ENCODE measurements at places on chromosomes 5 and 9.
A peak's percentile ranks its signal among the peaks of the same experiment; 100 is the strongest.

GRCh38 chr9:86052556-86053468 lies 46.5 kb downstream of the GOLM1 start:
- no peak for DNase-seq

GRCh38 chr9:129624947-129625346 lies 1.0 kb upstream of the NTMT1 start:
- DNase-seq: no peak

GRCh38 chr9:96117398-96118080 lies 184.4 kb downstream of the HSD17B3 start:
- DNase-seq: no peak

- no peak for DNase-seq
These were observed 87.9 kb downstream of the PRDM6 start for GRCh38 chr5:123176938-123177275.

DNA sequence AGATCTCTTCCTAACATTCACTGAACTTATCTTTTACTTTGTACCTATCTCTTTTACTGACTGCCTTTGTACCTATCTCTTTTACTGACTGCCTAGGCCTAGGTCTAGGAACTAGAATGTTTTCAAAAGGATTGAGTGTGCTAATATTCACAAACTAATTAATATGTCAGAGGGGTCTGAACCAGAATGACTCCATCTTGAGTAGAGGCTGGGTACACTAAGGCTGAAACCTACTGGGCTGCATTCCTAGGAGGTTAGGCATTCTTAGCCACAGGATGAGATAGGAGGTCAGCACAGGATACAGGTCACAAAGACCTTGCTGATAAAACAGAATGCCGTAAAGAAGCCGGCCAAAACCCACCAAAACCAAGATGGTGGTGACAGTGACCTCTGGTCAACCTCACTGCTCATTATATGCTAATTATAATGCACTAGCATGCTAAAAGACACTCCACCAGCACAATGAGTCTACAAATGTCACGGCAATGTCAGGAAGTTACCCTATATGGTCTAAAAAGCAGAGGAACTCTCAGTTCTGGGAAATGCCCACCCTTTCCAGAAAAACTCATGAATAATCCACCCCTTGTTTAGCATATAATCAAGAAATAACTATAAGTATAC lies 2.5 kb upstream of the RHOBTB3 start:
- no peak for DNase-seq

DNA sequence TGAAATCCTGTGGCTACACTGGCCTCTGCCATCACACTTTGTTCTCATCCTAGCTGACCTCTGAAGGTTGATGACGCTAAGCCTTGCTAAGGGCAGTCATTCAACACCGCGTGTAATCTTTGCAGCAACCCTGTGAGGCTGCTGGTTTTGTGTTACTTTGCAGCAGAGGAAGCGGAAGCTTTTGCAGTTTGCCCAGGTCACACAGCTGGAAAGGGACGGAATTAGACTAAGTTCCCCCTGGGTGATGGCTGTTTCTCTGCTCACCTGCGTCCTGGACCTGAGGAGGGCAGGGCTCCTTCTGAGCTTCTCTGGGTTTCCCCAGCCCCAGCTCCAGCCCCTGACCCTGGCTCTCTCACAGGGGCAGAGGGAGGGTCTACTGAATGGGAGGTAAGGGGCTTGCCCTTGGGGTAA lies 7.3 kb upstream of the SLC25A51 start:
- DNase-seq: no peak

DNA sequence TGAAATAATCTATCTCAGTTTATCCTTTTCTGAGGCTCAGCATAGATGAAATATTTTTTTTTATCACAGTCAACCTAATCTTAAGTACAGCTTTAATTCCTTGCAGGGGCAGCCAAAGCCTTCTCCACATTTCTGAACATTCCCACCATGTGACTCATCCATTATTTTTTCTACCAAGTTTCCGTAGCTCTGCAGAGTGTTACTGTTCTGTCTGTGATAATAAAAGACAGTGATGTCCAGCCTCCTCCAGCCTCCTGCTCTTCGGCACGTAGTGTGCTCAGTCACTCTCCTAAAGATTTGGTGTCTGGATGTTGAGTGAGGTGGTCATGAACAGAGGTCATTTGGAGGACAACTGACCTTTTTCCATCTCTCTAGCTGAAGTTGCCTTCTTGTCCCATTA lies 338.1 kb upstream of the ADAMTS16 start:
- no peak for DNase-seq

DNA sequence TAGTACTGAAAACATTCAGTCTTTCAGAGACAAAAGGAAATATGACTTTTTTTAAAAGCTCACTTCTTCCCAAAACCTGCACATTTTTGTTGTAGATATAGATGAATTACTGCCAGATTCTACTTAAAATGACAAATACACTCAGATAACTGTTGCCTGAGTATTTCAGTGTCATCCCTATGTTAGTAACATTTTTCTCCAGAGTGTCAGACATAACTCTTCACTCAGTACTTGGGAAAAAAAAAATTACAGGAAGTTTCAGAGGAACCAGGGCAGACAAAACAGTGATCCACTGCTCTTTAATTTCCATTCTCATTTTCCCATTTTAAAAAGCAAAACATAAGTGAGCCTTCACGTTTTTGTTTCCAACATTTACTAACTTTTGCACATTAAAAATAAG lies 79.3 kb upstream of the ITGA1 start:
- no peak for DNase-seq

- no peak for DNase-seq
These were observed 5.4 kb upstream of the CCDC187 start for GRCh38 chr9:136309101-136309801.

DNA sequence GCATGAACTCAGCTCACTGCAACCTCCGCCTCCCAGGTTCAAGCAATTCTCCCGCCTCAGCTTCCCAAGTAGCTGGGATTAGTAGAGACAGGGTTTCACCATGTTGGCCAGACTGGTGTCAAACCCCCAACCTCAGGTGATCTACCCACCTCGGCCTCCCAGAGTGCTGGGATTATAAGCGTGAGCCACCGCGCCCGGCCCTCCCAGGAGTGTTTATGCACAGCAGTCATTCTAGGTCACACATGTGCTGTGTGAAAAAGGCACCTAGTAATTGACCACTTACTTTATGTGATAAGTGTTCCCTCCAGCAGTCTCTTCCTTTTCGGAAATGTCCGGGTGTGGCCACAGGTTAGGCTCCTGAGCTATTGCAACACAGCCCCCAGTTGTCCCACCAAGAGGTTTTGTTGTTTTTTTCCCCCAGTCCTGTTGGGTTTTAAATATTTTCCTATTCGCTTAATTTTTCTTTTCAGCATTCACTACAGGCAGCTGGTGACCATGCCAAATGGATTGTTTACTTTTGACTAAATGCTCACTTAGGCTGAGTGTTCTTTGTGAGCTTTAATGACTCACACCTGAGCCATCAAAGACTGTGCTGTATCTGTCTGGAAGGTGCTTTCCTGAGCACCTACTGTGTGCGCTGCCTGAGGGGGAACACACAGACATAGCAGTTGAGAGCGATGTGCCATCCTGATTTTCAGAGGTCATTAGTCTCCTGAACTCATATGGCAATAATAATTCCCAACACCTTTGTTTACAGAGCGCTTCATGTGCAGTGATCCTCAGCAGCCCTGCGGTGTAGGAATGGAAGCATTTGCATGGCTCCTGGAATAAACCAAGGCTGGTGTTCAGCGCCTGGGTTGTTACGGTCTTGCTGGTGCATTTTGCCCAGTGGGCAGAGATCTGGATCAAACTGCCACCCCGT lies 94.3 kb downstream of the MVB12B start:
- no peak for DNase-seq

DNA sequence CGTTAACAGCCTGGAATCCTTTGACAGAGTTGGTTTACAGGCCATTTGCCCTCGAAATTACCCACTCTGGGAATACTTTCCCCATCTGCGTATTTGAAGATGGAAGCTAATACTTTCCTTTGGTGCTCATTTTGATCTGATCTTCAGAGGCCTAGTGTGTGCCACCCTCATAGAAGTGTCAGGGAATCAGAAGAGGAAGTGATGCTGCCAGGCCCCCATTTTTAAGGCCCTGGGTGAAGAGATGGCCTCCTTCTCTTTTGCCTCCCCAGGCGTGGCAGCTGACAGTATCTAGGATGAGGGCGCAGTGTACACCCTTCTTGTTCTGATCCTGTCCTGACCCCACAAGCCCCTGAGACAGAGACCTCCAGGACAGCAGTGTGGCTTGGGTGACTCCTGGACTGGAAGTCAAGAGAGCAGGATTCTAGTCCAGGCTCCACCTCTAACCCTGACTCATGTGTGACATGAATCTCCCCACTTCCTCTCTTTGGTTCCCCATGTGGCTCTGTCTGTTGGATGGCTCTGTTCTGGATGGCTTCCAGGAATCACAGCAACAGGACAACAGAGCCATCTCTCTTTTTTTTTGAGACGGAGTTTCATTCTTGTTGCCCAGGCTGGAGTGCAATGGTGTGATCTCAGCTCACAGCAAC lies 27.8 kb downstream of the CSF1R start:
- peak; percentile 53 for DNase-seq

- no peak for DNase-seq
These were observed 4.6 kb downstream of the SLC35A4 start for GRCh38 chr5:140569197-140569596.

- no peak for DNase-seq
These were observed 62.7 kb downstream of the CAVIN4 start for GRCh38 chr9:100640447-100641050.

- DNase-seq: no peak
These were observed 1195.9 kb downstream of the DTWD2 start for GRCh38 chr5:117792476-117792875.

DNA sequence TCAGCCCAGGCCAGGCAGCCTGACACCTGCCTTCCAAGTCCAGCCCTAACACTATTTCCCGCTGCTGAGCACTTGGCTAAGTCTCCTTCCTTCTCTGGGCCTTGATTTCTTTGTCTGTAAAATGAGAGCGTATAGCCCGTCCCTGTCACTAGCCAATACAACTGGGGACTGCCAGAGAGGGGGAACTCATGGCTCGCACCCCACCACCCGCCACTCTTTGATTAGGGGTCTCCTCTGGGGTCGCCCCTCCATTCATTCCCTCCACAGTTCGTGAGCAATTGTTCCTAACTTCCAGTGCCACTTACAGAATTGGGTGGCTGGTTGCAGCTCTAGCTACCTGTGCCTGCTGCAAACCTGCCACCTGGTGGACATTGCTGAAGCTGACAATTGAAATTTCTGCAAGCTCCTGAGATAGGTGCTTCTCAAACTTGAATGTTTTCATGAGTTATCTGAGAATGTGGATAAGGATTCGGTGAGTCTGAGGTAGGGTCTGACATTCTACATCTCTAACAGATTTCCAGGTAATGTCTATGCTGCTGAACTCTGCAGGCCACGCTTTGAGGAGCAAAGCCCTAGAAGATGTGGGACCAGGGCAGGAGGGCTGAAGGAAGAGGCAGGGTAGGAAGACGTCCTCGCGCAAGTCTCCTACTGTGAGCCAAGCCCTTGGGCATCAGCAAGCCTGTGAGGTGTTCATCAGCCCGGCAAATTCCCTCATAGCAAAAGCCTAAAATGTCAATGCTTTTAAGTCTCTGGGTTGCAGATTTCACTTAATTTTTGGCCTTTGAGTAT lies 13.3 kb upstream of the RECK start:
- DNase-seq: no peak

GRCh38 chr5:60488466-60489130 lies 211.4 kb downstream of the DEPDC1B start:
- DNase-seq: no peak

GRCh38 chr5:140391732-140392131 lies 9.9 kb upstream of the ANKHD1 start:
- DNase-seq: no peak

DNA sequence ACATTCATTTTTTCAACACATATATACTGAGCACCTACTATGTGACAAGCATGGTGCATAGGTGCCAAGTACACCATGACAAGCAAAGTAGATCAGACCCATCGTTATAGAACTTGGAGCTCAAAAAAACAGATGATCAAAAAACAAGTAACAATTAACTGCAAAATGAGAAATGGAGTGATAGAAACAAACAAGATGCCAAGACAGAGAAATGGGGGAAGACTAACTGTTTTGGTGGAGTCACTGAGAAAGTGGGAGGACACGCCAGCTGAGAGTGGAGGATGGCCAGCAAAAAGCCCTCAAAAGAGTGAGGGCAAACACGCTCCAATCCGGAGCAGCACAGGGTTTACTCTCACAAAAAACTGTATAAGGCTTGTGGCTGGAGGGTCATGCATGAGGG lies 50.6 kb downstream of the TTC39B start:
- DNase-seq: no peak

DNA sequence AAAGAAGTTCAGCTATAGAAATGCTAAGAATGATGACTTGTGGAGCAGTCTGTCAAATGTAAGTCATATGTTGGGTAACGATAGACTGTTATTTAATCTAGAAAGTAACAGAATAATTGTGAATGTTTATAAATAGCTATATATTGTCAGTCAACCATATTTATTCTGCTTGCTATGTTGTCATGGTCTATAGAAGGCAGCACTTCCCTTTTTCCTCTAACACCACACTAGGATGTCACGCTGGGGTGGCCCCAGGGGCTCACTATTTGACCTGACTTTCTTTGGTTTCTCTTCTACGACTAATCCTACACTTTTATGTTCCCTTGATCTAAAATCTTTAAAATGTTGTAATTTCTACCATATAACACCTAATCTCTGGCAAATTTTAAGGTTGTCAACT lies 20.5 kb downstream of the ERAP2 start:
- no peak for DNase-seq

DNA sequence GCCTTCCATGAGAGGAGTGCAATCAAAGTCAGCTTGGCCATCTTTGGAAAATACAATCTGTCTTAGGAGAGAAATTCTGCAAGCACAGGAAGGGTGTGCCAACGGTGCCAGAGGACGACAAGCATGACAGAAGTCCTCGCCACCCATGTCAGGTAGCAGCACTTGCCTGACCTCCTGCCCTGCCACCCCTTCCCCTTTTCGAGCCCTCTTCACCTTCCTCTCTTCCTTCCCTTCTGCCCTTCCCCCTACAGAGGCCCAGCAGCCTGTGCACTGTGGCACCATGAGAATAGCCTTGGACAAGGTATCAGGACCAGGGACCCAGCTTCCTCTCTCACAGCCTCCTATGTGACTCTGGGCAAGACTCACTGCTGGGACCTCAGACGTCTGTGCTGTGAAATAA lies 5.3 kb upstream of the UBE2QL1 start:
- no peak for DNase-seq

- DNase-seq: no peak
These were observed 155.5 kb upstream of the GRIN3A start for GRCh38 chr9:101893661-101894646.

- no peak for DNase-seq
These were observed 321.9 kb downstream of the EBF1 start for GRCh38 chr5:158777647-158778350.

- DNase-seq: no peak
These were observed 89.2 kb downstream of the ANKRD33B start for GRCh38 chr5:10653043-10653442.

- DNase-seq: no peak
These were observed 759 bp upstream of the SUSD1 start for GRCh38 chr9:112175796-112176315.

GRCh38 chr9:129182625-129183494 lies 4.8 kb upstream of the IER5L start:
- no peak for DNase-seq

- no peak for DNase-seq
These were observed 69.2 kb downstream of the CDH18 start for GRCh38 chr5:19918780-19919179.

All from frontal cortex (tissue), 4 donors.